T-helper 2 cell treated with Interferon-gamma antibody and Interleukin-4, amounts not matched to agents 5 μg/mL and 100 μg/mL, for 36 hours (primary cell): ENCODE measurements at places on chromosomes 2 and 18.

DNA sequence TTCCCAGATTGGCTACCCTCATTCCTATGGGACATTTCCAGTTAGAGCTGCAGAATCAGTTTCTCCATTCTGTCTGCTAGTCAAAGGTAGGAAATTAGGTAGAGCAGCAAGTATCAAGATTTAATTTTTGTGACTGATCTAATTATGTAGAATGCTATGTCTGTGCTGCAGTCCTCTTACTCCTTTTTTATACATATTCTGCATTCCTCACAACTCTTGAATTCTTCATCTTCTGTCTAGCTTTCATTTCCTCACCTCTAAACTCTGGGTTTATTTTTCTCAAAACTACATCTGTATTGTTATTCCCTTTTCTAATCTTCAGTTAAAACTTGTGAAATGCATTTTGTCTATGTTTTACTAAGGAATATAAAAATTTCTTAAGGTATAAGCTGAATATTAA, 8.6 kb downstream of the SGO2 start:
- DNase-seq, result no peak

GRCh38 chr2:132788310-132788838, 118.4 kb upstream of the LYPD1 start:
- no peak for DNase-seq

DNA sequence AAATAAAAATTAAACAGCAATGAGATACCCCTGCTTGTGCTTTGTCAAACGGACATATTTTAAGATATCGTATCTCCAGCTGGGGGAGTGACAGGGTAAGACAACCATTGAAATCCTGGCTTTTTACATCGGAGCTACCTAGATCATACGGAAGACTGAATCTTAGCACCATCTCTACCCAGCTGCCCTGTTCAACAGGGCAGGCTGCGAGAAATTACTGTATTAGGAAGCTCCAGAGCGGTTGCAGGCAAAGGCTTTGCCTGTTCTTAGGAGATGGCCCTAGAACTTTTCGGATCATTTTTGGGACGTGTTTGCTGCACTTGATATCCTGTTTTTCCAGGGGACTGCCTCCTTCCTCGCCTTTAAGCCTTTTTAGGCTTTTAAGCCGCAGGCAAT, 2.0 kb upstream of the PRKCE start:
- DNase-seq, result no peak

- DNase-seq, result no peak
Observed at GRCh38 chr2:145017149-145017548, 497.2 kb upstream of the ZEB2 start.

GRCh38 chr18:58132595-58133261, 88.7 kb downstream of the NEDD4L start:
- DNase-seq, result no peak

GRCh38 chr18:62938006-62938405, 222.7 kb downstream of the PHLPP1 start:
- DNase-seq, result no peak

DNA sequence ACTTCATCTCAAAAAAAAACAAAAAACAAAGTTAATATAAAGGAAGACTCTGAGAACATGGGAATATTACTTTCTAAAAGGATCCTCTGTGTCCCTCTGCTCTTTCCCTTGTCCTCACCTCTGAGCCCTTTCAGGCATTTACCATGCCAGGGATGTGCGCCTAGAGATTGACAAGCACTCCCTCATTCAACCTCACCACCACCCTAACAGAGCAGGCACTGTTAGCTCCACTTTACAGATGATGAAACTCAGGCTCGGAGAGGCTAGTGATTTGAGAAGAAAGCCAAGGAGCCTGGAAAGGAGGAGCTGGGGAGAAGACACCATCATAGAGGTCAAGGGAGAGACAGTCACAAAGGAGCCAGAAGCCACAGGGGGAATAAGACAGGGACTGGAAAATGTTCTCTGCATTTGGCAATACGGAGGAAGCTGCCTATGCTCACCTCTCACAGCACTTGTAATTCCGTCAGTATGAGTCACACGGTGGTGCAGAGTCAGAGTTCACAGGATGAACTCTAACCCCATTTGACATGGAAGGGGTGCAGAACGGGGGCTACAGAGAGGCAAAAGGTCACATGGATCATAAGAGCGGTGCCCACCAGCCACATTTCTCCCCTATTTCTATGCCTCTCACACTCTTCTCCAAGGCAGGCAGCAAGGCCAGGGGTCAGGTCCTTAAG, 101.8 kb upstream of the NFU1 start:
- DNase-seq, result no peak

DNA sequence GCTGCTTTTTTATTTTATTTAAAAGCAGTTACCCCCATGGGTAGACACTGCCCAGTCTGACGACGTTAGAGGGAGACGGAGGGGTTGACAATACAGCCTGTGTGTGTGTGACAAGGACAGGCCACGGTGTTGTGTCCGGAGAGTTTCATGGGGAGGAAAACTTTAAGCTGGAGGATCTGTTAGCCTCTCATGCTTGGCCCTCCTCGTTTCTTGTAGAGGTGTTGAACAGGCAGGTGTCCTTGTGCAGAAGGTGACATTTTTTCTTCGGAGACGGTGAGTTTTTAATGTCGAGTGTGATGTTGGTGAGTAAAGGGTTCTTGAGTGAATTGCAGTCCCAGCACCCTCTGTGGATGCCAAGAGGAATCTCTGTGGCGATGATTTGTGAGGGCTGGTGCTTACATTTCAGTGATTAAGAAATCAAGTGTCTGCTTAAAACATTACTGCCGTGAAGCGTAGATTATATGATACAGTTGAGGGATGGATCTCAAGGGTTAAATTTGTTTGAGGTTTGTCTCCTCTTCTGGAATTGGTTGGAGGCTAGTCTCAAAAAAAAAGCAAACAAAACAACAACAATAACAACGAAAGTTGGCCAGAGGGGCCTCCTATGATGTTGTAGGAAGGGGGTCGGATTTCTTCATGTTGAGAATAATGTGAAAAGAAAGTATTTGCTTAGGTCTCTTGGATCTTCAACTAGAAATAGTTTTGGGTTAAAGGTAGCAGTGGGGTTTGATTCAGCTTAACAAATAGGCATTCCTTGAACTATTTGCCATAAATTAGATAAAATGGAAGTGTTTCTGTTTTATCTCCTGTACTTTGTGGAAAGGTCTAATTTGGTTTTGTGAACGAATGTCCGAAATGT, 1.6 kb downstream of the NCOA1 start:
- no peak for DNase-seq

DNA sequence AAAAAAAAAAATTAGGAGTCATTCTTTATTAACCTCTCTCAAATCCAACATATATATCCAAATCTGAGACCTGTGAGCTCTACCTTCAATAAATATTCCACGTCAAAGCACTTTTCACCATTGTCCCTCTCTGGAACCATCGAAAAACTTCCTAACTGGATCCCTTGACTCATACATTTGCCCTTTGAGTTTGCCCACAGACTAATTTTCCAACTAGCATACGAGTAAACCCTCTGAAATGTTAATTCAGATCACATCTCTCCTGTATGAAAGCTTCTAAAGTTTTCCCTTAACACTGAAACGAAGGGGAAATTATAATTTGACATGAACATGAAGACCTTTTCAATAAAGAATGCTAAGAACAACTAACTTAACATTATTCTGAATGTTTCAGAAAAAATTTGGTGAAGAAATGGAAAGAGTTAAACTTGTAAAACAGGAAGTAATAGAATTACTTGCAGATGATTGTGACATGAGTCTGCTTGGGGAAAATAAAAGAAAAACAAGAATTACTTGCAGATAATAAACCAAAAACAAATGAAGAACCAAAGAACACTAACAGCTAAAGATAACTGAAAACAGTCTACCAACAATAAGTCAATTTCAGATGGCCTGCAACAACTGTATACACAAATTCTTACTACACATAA, 110.6 kb downstream of the C2orf74 start:
- DNase-seq, result no peak

- no peak for DNase-seq
Observed at GRCh38 chr2:109324861-109325260, 195.9 kb downstream of the SH3RF3 start.

DNA sequence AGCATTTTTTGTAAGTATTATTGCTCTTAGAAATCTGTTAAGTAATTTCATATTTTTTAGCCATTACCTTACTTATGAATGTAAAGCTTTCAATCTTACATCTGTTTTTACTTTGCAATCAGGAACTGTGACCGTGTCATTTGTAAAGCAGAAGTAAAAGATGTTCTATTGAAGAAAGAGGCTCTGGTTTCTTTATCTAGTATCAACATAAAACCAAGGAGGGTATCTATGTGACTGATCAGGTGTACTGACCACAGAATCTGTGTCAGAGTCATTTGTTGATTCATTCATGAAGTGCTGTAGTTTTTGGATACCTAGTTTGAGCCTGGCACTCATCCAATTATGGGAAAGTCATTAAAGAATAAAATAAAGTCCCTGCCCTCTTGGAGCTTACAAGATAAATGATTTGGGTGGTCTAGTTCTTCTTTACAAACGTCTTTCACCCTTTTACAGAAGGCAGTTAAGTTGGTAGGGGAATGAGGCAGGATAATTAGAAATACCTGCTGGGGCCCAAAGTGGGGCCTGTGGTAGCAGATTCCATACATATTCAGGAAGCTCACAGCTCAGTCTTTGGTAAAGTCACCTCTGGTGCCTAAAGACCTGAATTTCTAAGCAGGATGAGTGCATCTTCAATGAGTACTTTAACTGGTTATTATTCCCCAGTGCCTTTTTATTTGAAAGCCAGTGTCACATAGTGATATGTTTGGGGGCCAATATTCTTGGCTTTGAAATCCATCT, 260.6 kb upstream of the NT5C1B start:
- DNase-seq, result no peak

DNA sequence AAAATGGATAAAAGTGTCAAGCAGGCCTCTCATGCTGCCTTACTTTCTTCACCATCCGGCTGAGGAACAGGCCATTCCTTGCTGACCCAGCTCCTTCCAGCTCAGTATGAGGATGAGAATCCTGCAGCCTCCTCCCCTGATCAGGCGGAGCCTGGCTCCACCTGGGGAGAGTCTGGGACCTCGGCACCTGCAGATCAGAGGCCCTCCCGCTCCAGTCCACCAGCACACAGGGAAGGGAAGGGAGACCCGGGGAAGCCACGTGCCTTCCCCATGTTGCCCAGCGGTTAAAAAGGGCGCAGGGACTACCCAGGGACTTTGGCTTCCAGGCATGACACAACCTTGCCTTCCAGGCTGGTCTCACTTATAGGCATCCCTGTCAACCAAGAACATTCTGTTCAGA, 172.0 kb downstream of the NDUFA10 start:
- DNase-seq, result no peak

- DNase-seq, result no peak
Observed at GRCh38 chr2:152542995-152543481, 174.2 kb downstream of the PRPF40A start.

DNA sequence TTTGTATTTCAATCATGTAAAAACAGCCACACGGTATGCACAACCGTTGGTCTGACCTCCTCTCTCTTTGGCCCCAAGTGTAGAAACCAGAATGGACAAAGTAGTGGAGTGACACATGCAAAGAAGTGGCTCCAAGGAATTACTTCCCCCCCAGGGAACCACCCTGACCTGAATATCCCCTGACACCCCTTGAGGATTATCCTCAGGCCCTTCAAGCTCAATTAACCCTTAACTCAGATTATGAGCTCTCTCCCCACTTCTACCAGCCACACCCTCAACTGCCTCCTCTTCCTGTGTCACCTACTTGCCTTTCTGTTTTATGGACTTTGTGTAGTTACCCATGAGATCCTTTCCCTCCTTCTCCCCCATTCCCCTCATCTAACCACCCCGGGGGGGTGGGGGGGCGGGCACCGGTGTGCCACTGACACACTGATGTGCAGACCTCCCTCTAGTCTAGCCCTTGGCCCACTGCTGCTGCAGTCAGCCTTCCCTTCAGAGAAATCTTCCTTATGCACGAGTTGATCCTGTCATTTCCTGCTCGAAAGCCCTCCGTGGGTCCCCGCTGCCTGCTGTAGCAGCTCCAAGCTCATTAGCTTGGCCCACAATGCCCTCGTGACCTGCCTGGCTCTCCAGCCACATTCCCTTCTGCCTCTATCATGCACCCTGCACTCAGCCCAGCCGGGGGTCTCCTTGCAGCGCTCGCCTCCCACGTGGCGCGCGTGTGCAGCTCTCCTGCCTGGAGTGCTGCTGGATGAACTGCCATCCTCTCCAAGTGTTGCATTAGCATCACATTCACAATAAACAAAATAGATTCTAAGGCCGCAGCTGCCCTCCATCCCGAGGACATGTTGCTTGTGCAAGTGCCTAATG, 40.1 kb upstream of the TMEM177 start:
- no peak for DNase-seq

DNA sequence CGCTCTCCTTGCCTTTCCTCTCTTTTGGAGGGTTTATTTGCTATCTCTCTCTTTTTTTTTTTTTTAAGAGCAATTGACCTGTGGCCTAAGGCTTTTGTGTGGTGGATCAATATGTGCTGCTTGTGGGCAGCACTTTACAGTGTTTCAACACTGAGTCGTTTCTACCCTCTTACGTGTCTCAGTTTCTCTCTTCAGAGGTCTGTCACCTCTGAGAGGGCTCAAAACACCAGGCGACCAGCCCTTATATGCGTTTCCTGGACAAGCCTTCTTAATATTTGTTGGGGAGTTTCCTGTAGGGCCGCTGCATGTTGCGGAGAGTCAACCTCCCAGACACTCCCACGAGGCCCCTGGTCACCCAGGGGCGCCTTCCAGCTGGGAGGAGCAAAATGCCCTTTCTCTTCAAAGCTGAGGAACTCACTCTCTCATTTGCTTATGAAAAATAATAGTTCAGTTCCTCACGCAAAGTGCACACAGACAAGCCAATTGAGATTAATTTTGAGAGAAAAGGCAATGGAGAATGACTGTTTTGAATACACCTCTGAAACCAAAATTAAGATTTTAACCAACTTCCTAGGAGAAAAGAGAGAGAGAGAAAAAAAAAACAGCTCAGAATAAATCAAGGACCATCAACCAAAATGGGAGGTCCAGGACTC, 96.3 kb upstream of the B3GNT2 start:
- no peak for DNase-seq

DNA sequence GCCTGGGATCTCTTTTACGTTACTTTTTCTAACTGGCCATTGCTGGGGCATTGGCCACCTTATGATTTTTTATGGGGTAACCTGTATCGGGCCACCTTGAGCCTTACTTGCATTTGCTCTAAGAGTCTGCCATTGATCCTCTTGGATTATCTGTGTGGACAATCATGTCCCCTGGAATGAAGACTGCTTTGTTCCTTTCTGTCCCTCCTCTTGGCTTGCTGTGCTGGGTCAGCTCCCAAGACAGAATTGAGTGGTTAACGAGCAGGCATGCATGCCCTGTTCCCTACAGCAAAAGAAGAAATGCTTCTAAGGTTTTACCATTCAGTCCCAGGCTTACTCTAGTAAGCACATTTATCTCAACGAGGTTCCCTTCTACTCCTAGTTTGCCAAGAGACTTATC, 46.3 kb downstream of the MAL start:
- DNase-seq, result no peak
